ENCODE measurements at places on chromosomes 6 and 20.

DNA sequence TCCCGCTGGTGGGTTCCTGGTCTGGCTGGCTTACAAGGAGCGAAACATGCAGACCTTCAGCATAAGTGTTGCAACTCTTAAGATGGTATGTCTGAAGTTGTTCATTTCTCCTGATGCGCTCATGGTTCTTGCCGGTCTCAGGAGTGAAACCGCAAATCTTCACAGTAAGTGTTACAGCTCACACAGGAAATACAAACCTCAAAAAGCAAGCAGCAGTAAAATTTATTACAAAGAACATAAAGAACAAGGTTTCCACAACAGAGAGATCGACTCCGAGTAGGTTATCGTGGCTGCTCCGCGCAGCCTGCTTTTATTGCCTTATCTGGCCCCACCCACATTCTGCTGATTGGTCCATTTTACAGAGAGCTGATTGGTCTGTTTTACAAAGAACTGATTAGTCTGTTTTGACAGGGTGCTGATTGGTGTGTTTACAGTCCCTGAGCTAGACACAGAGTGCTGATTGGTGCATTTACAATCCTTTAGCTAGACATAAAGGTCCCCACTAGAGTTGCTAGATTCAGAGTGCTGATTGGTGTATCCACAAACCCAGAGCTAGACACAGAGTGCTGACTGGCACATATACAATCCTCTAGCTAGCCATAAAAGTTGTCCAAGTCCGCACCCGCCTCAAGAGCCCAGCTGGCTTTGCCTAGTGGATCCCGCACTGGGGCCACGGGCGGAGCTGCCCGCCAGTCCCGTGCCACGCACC, 39.2 kb downstream of the TRIM27 start:
- peak; percentile 49 for DNase-seq

DNA sequence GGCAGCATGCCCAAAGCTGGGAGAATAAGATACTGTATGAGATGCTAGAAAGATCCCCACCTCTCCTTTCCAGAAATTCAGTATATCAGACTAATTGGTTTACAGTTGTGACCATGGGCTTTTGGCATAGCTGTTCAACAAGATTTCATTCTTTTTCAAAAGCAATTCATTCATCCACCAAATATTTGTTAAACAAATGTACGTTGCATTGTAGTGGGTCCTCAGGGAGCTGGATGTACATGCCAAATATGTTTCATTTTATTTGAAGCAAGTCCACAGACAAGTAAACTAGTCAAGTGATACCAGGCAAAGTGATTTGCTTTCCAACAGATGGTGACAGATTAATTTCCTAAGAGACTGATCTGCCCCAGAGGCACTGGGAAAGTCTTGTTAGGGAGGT, 85.8 kb upstream of the ESR1 start:
- no peak for DNase-seq

GRCh38 chr6:170006900-170007467, 255.6 kb downstream of the ERMARD start:
- no peak for DNase-seq

DNA sequence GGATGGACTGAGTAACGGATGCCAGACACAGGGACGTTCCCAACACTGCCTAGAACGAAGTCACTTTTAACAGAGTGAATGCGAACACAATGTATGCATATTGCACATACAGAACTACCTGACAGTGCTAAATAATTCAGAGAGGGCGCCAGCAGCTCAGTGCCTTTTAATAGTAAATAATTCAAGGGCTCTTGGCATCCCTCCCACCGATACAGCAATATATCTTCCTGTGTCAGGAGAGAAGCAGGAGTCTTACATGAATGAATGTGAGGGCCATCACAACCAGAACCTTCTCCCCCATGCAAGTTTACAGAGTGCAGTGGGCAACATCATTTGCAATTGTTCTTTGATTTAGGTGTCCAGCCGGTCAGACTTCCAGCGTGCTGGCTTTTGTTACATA, 88.4 kb upstream of the KCNG1 start:
- no peak for DNase-seq

- DNase-seq = no peak
Measured at GRCh38 chr6:11067348-11067747, 23.2 kb upstream of the ELOVL2 start.

DNA sequence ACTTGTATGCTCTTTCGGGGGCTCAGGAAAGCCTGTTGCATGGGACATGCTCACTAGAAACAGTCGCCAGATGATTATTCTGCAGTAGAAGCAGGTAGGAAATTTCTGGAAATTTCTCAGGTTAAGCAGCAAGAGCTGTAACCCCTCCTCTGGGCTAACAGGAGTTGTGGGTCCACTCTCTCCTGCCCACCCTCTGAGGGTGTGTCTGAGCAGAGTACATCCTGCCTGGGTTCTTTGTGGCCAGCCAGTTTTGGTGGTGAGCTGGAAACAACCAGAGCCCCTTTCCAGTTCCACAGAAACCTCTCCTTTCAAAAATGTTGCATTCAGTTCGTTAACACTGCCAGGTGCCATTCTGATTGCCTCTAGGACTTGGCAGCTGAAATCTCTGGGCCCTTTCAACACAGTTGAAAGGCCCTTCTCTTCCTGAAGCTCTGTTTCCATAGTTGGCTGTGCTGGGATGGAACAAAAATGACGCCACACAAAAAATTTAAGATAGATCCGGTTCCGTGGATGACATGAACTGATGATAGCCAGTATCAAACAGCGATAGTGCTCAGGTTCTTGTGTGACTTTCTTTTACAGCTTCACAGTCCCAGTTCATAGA, 38.5 kb downstream of the PLCG1 start:
- no peak for DNase-seq

- no peak for DNase-seq
Measured at GRCh38 chr20:63527184-63527583, 6.6 kb downstream of the PPDPF start.

GRCh38 chr20:62725596-62726268, 17.1 kb downstream of the NTSR1 start:
- DNase-seq = no peak

- DNase-seq = no peak
Measured at GRCh38 chr20:6740096-6740495, 27.4 kb upstream of the BMP2 start.

DNA sequence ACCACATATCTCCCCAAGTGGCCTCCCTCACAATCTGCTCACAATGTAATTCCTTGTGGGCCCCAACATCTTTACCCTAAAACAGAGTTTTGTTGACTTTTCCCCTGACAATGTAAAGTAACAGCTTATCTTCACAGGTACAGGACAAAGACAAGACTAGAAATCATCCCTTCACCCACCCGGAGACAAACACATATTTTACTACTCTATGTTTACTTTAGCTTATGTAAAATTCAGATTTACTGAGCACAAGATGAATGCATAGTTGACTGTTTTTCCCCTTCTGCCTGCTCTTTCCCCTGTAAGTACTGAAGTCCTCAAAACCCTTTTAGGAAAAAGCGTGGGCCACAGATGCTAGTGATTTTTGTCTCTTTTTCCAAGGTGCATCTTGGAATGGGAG, 61.0 kb downstream of the RPP21 start:
- DNase-seq = no peak

GRCh38 chr20:54763366-54763765, 288.0 kb downstream of the DOK5 start:
- DNase-seq = no peak

GRCh38 chr20:51388227-51388626, 154.3 kb downstream of the NFATC2 start:
- DNase-seq = no peak

DNA sequence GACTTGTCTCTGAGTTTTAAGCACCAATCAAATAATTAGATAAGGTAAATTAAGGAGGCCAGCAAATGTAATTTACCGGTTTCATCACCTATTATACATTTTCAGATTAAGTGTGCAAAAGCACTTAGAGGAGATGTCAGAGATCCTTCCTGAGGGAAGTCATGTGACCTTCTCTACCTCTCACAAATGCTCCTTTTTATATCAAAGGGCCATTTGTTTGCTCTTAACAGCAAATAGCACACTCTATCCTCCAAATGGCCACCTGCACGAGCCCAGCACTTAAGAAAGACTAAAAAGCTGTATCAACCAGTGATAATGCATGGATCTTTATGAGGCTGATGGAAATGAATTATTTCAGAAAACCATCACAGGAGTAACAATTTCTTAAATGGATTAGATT, 149.4 kb downstream of the ELOVL4 start:
- DNase-seq = no peak

DNA sequence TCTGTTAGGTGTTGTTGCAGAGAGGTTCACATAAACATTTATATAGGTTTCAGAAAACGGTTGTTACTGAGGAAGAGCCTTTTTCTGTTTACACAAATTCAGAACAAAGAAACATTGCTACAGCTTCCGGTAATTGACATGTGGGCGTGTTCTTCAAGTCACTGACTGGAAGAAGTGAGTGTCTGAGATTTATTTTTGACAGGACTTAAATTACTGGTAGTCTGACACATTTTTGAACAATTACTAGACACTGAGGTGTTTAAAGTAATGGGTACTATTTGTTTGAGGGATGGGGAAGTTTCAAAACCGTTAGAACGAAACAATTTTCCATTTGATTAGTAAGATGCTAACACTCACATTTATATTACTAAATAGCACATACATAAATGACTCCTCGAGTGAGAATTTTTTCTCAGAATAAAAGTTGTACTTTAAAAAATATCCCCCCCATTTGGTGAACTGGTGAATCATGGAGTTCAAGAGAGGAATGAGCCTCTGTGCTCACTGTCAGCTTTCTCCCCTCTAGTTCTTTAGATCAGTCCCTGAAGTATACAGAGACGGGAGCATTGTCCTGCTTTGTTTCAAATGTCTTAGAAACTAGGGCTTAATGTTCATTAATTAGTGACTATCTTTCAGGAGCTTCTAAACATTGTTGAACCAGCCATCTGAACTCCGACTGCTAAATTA, 98.7 kb downstream of the TSHZ2 start:
- DNase-seq = no peak

GRCh38 chr6:35139924-35140638, 1.1 kb downstream of the TCP11 start:
- DNase-seq = peak; percentile 35

GRCh38 chr6:20092071-20092566, 120.2 kb downstream of the MBOAT1 start:
- no peak for DNase-seq

GRCh38 chr20:47795214-47795907, 10.1 kb upstream of the SULF2 start:
- no peak for DNase-seq

DNA sequence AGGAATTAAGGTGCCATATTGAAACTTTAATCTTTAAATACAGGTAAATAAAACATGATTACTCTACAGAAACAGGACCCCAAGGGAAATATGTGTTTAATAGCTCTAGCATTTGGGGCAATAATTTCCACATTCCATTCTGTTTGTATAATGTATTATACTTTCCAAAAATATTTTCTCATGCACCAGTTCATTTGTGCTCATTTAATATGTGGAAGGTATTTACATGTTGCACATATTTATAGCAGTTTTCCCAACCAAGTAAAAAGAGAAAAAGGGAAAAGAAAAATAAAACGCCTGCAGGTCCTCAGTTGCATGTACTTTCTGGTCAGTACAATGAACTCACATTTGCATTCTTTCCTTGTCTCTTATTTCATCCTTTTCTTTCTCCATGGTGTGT, 129.5 kb upstream of the SULF2 start:
- DNase-seq = no peak

- no peak for DNase-seq
Measured at GRCh38 chr20:23627501-23627900, 10.3 kb downstream of the CST3 start.

DNA sequence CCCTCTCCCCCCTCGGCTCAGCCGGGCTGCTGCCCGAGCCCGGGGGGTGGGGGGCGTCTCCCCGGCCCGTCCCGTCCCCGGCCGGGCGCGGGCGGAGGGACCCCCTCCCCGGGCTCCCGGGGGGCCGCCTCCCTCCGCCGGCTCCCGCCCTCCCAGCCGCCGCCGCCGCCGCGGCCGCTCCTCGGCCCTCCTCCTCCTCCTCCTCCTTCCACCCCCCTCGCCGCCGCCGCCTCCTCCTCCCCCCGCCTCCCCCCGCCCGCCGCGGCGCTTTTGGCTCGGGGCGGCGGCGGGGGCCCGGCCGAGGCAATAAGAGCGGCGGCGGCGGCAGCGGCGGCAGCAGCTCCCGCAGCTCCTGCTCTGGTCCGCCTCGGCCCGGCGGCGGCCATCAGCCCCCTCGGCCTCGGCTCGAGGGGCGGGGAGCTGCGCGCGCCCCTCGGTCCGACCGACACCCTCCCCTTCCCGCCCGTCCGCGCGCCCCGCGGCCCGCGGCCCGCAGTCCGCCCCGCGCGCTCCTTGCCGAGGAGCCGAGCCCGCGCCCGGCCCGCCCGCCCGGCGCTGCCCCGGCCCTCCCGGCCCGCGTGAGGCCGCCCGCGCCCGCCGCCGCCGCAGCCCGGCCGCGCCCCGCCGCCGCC, 38.7 kb downstream of the GNAS start:
- DNase-seq = peak; percentile 77

- DNase-seq = no peak
Measured at GRCh38 chr6:157143890-157144798, 179.2 kb downstream of the TMEM242 start.

All from T-helper 9 cell (primary cell).